ENCODE measurements at places on chromosomes 4 and X.
A peak's percentile ranks its signal among the peaks of the same experiment; 100 is the strongest.

- DNase-seq: no peak
These were observed 37.7 kb upstream of the OCIAD2 start for GRCh38 chr4:48944252-48944651.

DNA sequence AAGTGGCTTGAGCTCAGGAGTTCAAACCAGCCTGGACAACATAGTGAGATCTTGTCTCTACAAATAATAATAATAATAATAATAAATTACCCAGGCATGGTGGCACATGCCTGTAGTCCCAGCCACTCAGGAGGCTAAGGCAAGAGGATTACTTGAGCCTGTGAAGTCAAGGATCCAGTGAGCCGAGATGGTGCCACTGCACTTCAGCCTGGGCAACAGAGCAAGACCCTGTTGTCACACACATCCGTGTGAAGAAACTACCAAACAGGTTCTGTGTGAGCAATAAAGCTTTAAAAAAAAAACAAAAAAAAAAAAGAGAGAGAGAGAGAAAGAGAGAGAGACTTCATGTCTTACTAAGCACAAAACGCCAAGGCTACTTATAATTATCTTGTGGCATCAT, 42.5 kb downstream of the ANOS1 start:
- DNase-seq: no peak

- no peak for DNase-seq
These were observed 4.8 kb downstream of the PPP2R2C start for GRCh38 chr4:6467600-6467999.

DNA sequence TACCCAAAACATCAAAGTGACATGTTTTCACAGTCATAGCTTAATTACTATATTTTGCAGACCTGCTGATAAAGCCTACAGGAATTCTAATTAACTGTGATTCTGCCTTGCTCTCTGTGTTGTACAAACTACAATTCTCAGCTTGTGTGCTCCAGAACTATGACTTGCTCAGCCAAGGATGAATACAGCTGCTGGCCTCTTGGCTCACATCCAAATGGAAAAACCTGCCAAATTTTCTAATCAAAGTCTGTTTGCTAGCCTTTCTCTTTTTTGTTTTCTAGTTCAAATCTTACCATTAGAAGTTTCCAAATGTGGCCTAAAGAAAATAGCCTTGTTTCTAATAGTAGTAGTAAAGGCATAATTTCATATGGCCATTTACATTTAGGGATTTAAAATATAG, 1176.8 kb downstream of the FAM133A start:
- DNase-seq: no peak

- DNase-seq: no peak
These were observed 694.2 kb upstream of the TENM3 start for GRCh38 chr4:181548873-181549575.

GRCh38 chr4:153466081-153466948, at the start of gene TMEM131L:
Gene TMEM131L (plus strand): TSS chr4:153466360. CDS start chr4:153466398, 38 bp downstream.
- peak; percentile 92 for DNase-seq

- no peak for DNase-seq
These were observed 15.4 kb upstream of the MAGED1 start for GRCh38 chrX:51878056-51878455.

- DNase-seq: no peak
These were observed 21.3 kb downstream of the ABCG2 start for GRCh38 chr4:88137112-88137511.

- no peak for DNase-seq
These were observed 123.5 kb downstream of the TBC1D19 start for GRCh38 chr4:26707342-26707741.

- no peak for DNase-seq
These were observed 94.6 kb downstream of the STIM2 start for GRCh38 chr4:26955241-26955640.

DNA sequence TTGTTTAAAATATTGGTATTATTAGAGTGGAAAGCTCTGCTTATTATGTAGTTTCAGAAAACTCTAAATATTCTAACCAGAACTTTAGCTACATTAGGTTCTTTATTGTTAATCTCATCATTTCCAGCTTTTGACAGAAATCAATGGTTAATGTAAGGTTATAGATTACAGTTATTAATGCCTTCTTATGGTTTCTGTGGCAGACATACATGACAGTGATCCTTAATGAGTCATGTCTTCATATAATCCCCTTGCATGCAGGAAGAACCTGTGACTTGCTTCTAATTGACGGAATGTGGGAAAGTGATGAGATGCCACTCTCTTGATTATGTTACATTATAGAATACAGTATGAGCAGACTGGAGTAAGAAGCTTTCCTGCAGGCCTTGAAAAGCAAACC, 23.5 kb downstream of the KLHL8 start:
- DNase-seq: no peak

GRCh38 chr4:181611033-181611711, 632.0 kb upstream of the TENM3 start:
- no peak for DNase-seq

GRCh38 chr4:150619042-150619441, 37.1 kb downstream of the MAB21L2 start:
- no peak for DNase-seq

DNA sequence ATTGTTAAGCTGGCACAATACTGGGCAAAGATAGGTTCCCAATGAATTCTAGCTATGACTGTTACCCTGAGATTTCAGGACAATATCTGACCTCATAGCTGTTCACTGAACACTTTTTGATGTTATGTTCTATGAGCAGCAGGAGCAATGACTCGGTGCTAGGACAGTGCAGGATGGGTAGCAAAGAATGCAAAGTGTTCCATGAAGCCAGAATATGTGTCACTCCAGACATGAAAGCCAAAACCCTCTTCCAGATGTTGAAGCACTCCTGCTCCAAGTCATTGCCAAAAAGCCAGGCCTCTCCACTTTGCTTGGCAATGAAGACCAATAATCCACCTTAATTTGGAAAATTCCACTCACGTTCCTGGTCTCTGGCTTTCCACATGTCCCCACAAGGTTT, 300.9 kb upstream of the CPEB2 start:
- no peak for DNase-seq

GRCh38 chr4:149823769-149824221, 8.2 kb upstream of the IQCM start:
- DNase-seq: no peak

GRCh38 chr4:82053396-82053795, 320.4 kb downstream of the HNRNPD start:
- no peak for DNase-seq

GRCh38 chr4:76736414-76736813, 161.5 kb downstream of the SOWAHB start:
- DNase-seq: no peak

DNA sequence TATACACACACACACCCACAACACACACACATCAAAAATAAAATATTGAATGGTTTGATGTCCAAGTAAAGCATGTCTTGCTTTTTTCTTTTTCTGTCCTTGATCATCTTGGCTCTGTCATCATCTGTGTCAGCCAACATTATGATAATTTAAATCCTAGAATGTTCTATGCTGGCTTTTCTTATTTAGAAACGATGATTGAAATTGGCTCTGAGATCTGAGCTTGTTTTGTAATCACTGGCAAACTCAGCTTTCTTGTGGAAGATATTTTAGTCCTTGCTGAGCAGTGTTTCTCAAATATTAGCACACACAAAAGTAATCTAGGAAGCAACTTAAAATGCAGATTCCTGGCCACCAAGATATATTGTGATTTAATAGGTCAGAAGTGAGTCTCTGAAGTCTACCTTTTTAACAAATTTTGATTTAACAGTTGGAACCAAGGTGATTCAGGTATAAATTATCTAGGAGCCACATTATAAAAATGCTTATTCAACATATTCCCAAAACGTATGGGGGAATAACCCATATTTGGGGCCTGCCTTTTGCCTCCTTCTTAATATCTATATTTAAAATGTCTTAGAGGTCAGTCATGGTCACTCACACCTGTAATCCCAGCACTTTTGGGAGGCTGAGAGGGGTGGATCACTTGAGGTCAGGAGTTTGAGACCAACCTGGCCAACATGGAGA, 24.0 kb upstream of the DSPP start:
- DNase-seq: no peak

DNA sequence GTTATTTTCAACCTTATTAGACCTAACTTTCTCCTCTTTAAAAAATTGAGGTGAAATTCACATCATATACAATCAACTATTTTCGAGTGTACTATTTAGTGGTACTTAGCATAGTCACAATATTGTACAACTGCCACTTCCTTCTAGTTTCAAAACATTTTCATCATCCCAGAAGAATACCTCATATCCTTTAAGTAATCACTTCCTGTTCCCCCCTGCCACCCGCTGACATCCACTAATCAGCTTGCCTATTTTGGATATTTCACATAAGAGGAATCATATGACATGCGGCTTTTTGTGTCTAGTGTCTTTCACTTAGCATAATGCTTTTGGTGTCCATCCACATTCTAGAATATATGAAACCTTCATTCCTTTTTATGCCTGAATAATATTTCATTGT, 10.0 kb upstream of the PPA2 start:
- no peak for DNase-seq

DNA sequence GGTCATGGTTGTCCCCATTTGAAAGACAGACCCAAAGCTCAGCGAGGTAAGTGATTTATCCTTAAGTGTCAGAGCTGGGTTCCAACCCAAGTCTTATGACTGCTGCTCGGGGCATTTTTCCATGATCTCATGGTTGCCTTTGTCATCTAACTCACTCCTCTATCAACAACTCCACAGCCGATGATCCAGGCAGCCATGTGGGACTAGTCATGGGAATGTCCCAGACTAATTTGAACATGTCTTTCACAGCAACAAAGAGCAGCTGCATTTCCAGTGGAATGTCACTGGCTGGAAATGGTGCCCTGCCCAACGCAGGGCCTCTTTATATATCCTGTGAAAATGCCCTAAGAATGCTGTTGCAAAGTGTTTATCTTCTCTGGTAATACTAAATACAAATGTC, 284.8 kb upstream of the PPARGC1A start:
- no peak for DNase-seq
